ENCODE measurements at places on chromosomes 6 and 20.

DNA sequence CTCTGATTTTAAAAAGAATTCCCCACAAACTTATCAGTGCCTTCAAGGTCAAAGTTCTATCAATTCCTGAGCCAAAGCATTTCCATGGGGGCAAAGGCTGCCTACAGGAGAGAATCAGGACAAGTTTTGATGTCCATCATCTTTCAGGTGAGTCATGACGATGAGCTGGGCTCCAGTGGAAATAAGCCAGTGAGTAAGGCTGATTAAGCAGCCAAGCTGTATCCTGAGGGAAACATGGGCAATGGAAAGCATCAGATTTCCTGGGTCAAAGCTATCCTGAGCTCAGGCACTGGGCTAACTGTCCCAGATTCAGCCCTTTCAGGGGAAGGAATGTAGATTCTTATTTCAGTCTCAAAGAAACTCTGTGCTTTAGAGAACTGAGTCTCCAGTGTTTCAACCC, 377.4 kb downstream of the CD109 start:
- DNase-seq = no peak

- no peak for DNase-seq
Measured at GRCh38 chr20:17485017-17485416, 46.2 kb downstream of the BFSP1 start.

DNA sequence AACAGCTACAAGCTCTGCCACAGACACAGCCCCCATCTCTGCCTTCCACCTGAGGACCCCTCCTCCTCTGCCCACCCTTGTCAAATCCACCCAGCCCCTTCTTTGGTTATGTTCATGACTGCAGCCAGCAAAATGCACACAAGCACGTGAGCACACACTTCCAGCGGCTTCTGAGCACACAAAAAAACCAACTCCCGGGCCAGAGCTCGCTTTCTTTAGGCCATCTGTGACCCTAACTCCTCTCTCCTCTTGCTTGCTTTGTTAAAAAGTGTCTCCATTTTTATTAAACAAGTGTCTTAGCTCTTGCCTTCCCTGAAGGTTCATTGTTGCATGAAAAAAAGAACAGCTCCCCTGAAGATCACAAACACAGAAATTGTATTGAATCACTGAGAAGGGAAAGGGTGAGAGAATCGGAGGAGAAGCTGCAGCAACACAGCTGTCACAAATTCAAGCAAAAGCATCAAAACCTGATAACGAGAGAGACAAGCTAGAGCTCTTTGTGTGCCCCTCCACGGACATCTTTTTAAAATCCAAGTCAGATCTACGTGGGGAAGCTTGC, 142.1 kb downstream of the CD83 start:
- DNase-seq = no peak

GRCh38 chr6:142302421-142303175, 791 bp downstream of the ADGRG6 start:
- DNase-seq = no peak

Data from NCI-H1105 (cell line).